ENCODE measurements at places on chromosomes 1 and 21.

DNA sequence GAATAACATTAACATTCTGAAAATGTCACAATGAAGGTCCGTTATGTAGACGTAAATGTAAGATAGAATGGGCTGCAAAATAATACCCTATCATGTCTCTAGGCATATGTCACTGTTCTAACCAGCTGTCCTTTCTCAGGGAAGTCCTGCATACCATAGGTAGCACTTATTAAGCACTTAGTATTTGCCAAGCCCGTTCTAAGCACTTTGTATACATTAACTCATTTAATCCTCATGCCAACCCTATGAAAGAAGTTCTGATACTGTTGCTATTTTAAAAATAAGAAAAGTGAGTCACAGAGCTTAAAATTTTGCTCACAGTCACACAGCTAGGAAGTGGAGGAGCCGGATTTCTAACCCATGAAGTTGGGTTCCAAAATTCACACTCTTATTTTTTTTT, 15.7 kb downstream of the GAS5 start:
- DNase-seq = no peak

DNA sequence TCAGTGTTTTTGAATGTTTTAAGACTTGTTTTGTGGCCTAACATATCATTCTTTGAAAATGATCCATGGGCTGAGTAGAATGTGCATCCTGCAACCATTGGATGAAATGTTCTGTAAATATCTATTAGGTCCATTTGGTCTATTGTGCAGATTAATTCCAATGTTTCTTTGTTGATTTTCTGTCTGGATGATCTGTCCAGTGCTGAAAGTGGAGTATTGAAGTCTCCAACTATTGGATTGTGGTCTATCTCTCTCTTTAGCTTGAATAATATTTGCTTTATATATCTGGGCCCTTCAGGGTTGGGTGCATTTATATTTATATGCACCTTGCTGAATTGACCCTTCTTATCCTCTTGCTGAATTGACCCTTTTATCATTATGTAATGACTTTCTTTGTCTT, 181.5 kb downstream of the DNAH14 start:
- DNase-seq = no peak

GRCh38 chr1:17615157-17615556, 75.7 kb downstream of the ARHGEF10L start:
- no peak for DNase-seq

- no peak for DNase-seq
Measured at GRCh38 chr21:42754270-42754933, 101.0 kb downstream of the PDE9A start.

GRCh38 chr1:30471307-30471706, 252.1 kb downstream of the MATN1 start:
- DNase-seq = no peak

GRCh38 chr1:14962407-14962806, 191.1 kb upstream of the TMEM51 start:
- no peak for DNase-seq

- no peak for DNase-seq
Measured at GRCh38 chr1:244727871-244728474, 75.0 kb downstream of the DESI2 start.
